ENCODE measurements at places on chromosomes 13 and 19. TPM values are rescaled to one million over a fixed set of nuclear protein-coding genes. Genes with fewer than 3 reads are reported as not detected.

The AP1M1 gene
- 126 TPM for total RNA-seq

The DLL3 gene
- total RNA-seq = 4.1 TPM

The OR4F17 gene
- total RNA-seq = not detected

The ZNF468 gene
- total RNA-seq = 22.1 TPM

The SYCN gene
- total RNA-seq = not detected

The ZNF90 gene
- total RNA-seq = 3.6 TPM

The KLF2 gene
- 1.9 TPM for total RNA-seq

The ZNF536 gene
- not detected for total RNA-seq

The C19orf85 gene
- not detected for total RNA-seq

The APOE gene
- 5.9 TPM for total RNA-seq

The VSTM2B gene
- not detected for total RNA-seq

The KANK3 gene
- total RNA-seq = 0.29 TPM

- DNase-seq = peak; percentile 48
These were observed 2.1 kb downstream of the EFNB2 start for GRCh38 chr13:106533101-106533942.

GRCh38 chr19:21568816-21569493, 63.6 kb downstream of the ZNF429 start:
- peak; percentile 56 for DNase-seq

DNA sequence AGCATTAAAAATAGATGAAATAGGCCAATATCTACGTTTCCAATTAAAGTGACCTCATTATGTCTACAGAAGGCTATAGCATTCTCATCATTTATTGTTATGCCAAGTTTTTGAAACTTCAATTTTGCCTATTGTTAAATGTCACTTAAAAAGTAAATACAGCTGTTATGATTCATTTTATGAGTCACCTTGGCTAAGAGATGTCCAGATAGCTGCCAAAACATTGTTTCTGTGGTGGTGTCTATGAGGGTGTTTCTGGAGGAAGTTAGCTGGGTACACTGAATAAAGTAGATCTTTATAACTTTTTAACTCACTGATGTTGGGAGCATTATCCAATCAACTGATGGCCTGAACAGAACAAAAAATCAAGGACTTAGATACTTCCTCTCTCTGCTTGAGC, 1209.7 kb upstream of the PCDH9 start:
- no peak for DNase-seq

DNA sequence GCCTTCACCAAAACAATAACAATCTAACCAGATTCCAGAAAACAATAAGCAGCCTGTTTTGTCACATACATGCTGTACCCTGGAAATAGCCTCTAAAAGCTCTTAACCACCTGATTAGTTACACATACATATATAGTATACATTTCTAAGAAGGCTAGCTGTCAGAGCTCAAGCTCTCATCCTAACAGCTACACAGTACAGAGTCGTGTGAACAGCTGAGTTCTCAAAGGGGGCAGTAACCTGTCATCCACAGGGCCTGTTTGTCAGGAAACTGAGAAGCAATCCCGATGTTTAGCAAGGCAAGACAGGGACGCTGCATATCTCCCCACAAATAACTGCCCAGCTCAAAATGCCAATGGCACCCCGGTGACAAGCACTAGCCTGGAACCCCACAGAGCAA, 56.9 kb downstream of the STK24 start:
- no peak for DNase-seq

DNA sequence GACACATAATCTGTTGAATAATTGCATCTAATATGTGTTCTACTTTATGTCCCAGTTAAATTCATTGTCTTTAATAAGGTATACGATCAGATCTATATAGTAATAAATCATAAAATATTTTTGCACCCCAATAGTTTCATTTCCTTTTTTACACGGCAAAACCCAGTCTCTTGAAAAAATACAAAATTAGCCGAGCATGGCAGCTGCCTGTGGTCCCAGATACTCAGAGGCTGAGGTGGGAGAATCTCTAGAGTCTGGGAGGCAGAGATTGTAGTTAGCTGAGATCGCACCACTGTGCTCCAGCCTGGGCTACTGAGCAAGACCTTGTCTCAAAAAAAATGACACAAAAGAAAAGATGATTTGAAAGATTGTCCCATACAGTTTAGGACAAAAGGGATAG, 52.3 kb upstream of the PARP4 start:
- no peak for DNase-seq

GRCh38 chr19:2983351-2984214, 6.2 kb downstream of the TLE6 start:
- DNase-seq = no peak

- no peak for DNase-seq
These were observed at the start of gene HS6ST3 for GRCh38 chr13:96089749-96090239. Gene HS6ST3 (plus strand): TSS chr13:96090107.

- DNase-seq = no peak
These were observed 2.6 kb downstream of the FGF9 start for GRCh38 chr13:21673539-21673788.

DNA sequence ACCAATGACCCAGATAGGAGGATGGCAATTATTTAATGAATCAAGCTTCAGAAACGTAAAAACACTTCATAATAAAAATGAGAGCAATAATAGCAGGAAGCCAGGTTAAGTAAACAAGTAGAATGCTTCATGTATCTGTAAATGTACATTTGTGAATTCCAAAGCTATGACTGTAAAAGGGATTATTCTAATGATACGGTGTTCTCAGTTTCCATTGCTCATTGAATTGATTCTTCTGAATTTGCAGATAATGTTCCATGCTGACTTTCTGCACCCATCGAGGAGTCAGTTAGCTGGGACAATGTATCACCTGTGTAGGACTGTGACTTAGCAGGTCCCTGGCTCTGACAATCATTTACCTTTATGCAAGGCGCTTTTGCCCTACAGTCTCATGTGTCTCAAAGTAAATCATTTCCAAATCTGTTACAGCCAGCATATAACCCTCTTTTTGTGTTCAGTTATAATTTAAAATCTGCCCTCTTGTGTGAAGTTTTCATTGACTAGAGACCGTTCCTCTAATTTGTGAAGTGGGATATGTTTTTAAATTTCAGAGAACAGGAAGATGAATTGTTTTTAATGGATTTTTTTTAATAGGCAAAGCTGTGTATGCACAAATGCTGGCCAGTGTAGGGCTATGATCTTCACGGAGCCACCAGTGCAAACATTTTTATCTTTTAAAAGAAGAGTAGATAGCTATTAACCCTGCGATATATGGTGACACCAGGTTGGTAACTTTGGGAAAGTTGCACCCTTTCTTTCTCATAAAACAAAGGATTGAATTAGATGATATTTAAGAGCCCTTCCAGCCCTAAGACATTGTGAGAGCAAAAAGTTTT, 267.1 kb downstream of the KLF5 start:
- DNase-seq = peak; percentile 53

DNA sequence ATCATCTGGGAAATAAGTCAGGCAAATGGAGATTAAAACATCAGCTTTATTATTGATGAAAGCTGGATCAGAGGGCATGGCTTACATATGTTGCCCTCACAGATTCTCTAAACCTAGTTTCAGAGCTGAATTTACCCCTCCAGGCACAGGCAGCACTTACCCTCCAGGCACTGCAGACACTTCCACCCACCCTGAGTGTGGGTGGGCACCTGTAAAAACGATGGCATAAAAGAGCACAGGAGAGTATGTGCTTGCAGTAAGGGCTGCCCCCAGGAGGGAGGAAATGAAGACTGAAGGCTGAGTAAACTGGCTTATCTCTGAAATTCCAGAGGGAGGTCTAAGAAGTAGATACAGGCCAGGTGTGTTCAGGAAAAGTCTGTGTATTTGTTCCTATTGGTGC, 185.0 kb upstream of the HTR2A start:
- DNase-seq = no peak

DNA sequence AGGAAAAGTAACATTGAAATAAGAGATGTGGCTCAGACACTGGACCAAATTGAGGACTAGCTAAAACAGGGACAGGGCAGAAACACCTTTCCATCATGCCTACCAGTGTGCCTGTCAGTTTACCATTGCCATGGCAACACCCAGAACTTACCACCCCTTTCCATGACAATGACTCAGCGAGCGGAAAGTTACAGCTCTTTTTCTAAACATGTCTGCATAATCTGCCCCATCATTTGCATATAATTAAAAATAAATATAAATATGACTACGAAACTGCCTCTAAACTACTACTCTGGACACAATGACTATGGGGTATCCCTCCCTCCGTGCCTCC, 96.0 kb downstream of the UBL3 start:
- DNase-seq = no peak

GRCh38 chr19:6828698-6829633, 56.5 kb downstream of the VAV1 start:
- DNase-seq = no peak

GRCh38 chr19:35528218-35529038, at the start of gene SBSN:
Gene SBSN (minus strand): TSS chr19:35528311. CDS start chr19:35528281, 30 bp downstream.
- no peak for DNase-seq

DNA sequence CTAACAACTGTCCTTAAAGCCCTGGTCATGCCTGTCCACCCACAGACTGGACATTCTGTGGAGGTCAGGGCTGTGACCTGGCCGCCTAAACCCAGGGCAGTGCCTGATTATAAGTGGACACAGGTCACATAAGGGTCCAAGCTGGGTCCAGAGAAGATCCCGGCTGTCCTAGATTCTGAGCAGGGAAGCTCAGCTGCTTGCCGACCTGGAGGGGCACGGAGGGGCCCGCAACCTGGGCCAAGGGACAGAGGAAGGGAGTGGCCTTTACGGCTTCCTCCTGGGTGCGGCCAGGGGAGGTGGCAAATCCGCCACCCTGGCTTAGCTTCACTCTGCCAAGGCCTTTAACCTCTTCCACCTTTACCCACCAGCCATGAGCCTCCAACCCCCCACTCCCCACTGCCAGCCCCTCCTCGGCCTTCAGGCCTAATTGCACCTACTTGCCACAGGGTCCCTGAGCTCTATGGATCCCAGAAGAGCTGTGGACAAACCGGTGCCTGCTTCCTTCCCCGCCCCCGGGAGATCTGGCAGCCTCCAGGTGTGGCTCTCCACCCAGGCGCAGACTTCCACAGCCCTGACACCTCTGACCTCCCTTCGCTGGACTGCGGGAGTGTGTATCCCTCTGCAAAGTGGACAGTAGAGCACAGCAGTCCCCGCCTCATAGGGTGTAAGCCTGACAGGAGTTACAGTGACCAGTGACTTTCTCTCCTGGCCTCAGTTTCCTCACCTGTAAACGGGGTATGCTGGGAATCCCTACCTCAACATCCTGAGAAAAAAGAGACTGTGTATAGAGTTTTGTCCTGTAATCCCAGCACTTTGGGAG, 1.7 kb downstream of the CD320 start:
- no peak for DNase-seq

GRCh38 chr13:93723316-93723715, 496.7 kb downstream of the GPC6 start:
- DNase-seq = no peak

GRCh38 chr13:63938851-63939250, 2523.2 kb upstream of the PCDH20 start:
- no peak for DNase-seq

GRCh38 chr19:7533281-7533885, 2.1 kb upstream of the PNPLA6 start:
- no peak for DNase-seq

GRCh38 chr19:40422748-40423566, 2.8 kb downstream of the SERTAD1 start:
- no peak for DNase-seq

- no peak for DNase-seq
These were observed 17.2 kb downstream of the BRSK1 start for GRCh38 chr19:55300886-55301458.

- no peak for DNase-seq
These were observed 101.2 kb upstream of the RAP2A start for GRCh38 chr13:97332742-97333141.
